ENCODE measurements at places on chromosomes 13 and 19.

GRCh38 chr13:27131906-27132305 is 39.7 kb downstream of the USP12 start:
- no peak for DNase-seq

DNA sequence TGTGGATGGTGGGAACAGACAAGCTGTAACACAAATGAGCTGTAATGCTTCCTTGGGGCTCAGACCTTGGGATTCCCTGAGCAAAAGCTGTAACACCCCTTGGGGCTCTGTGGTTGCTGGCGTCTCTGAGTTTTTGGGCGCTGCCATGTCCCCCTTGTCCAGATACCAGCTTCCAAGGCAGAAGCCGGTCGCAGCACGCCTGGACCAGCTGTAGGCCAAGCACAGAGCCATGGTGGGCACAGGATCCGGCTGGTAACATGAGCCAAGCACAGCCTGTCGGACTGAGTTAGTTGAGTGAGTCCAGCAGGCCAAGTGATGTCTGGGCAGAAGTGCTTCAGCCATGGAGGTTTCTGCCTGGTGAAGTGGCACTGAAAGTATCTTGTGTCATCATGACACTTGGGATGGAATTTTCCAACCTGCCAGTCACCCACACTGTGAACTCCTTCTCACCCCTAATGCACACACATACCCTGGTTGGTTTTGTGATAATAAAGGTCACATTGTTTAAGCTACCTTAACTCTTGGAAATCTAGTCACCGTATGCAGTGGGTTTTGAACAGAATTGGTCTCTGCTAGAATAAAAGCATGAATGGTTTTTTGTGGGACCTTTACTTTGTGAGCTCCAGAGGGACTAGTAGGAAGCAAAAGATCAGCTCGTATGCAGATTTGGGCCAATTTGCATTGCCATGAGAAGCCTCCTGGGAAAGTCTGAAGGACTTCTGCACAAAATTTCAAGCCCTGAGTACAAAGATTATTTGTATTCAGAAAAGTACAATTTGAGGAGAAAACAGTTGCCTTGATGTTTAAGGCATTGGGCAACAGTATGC is 7.0 kb upstream of the ZNF17 start:
- no peak for DNase-seq

- no peak for DNase-seq
Measured at GRCh38 chr13:113897966-113898365, 34.1 kb upstream of the GAS6 start.

- no peak for DNase-seq
Measured at GRCh38 chr19:18898081-18898606, 2.2 kb upstream of the CERS1 start.

- no peak for DNase-seq
Measured at GRCh38 chr13:38899571-38899970, 91.1 kb downstream of the STOML3 start.

DNA sequence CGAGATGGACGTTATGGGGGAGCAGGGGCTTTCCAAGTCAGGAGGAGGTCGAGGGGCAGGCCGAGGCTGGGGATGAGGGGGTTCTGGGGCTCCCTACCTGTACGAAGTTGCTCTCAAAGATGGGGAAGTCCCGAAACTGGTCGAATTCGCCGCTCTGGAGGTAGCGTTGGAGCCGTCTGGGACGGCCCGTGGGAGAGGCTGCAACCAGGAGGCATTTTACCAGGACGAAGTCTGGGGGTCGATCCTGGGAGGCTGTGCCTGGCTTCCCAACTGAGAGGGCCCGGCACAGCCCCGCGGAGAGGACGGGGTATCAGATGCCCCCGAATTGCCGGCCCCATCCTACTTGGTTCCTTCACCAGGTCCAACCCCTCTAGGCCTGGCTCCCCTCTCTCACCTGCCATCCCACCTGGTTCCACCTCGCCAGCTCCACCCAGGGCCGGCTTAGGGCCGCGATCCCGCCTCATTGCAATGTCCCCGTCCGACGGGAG is 527 bp upstream of the EMC10 start:
- no peak for DNase-seq

DNA sequence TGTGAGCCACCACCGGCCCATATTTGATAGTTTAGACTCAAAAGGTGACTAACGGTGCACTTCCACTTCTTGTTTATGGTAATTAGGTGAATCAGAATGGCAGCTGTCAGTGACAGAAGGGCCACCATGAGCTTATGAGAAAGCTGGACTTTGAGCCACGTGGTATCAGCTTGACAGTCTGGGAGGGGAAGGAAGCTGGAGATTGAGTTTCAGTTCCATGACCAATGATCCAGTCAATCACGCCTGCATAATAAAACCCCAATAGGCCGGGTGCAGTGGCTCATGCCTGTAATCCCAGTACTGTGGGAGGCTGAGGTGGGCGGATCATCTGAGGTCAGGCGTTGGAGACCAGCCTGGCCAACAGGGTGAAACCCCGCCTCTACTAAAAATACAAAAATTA is 8.2 kb downstream of the EID2B start:
- no peak for DNase-seq

DNA sequence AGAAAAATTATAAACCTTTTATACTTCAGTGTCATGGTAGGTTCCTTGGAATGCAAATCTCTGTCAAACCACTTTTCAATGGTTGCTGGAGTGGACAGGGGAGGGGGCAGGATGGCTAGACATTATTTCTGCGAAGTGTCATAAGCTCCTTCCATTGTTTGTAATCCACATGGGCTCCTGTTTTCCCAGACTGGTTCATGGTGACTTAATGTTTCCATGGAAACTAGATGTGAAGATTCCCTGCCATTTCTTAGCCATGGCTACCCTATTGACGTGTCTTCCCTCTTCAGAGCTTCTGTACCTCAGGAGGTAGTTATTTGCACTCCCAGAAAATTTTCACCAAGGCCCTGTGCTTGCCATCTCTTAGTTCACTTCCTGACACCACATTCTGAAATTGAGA is 95.3 kb downstream of the UFM1 start:
- DNase-seq, result no peak

Data from stimulated activated CD8-positive, alpha-beta memory T cell treated with anti-CD3 and anti-CD28 coated beads, Interleukin-12 subunit alpha, Interleukin-12 subunit beta, amount 100 ng/mL, for 1 hour (primary cell).